HuH-7 (cell line): ENCODE measurements at places on chromosomes 11 and 22.

DNA sequence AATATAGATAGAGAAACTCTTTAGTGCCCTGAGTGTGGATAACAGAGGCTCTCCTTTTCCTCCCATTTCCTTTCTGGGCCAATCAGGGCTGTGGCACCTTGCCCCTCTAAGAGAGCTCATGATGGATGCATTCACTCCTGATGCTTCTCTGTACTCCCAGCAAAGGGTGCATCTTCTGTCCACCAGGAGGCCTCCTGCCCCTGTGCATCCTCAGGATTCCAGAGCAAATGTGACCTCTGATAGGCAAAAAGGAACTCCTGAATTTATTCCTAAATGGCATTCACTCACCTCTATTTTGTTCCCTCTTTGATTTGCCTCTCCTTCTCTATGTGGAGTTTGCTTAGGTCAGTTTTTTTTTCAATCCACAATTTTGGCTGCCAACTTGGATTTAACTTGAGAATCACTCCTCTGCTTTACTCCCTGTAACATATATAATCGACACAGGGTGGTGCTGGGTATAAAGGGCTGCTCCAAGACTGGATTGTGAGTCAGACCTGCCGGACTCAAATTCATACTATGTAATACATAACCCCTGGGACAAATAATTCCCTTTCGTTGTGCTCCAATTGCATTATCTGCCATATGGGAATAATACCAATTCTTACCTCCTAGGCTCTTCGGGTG is 1.1 kb upstream of the MRGPRX4 start:
- peak; percentile 50 for DNase-seq

GRCh38 chr22:41742918-41743317 is 43.6 kb downstream of the MEI1 start:
- DNase-seq: peak; percentile 26

GRCh38 chr11:3030289-3031070 is 26.7 kb downstream of the CARS1 start:
- DNase-seq: no peak

DNA sequence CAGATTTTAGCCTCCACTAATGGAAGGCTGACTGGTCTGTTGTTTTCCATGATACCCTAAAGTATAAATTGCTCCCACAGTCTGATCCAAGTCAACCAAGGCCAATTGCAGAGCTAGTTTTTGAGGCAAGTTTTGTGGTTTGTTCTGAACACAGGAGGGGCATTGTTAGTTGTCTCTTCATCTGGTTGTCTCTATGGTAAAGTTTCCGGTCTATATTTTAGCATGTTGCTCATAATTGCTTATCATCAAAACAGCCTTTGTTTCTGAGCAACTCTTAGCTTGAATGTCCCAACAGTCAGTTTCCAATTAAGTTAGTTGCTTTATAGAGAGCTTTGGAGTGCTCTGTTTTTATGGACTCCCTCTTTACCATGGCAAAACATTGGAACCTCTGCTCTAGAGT is 217.6 kb upstream of the CARD18 start:
- no peak for DNase-seq

- no peak for DNase-seq
Observed at GRCh38 chr22:42842658-42843370, 14.3 kb downstream of the ARFGAP3 start.

GRCh38 chr11:31640611-31641010 is 131.0 kb downstream of the ELP4 start:
- DNase-seq: no peak

DNA sequence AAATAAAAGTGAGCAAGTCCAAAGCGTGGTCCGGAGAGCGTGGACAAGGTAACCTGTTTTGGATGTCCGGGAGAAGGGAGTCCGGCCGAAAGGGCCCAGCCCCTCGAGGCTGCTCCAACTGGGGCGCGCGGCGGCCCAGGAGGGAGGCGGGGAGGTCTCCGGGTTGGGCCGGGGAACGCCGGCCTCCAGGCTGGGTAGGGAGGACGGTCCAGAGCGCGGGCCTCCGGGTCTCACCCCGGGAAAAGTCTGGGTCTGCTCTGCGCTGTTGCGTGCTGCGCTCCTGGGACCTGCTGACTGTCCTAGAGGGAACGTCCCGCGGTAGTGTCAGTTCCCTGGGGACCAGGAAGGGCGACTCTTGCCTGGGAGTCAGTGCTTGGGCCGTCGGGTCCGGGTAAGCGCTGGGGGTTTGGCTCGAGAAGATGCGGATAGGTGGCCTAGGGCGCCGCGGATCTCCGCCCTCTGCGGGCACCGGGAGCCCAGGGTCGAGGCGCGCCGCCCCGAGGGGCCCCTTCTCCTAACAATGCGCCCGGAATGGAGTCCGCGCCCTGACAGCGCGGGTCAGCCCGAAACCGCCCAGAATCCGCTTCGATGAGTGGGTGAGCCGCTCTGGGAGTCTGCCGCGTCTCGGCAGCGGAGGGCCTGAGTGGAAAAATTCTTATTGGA is 988 bp upstream of the FLI1 start:
- DNase-seq: no peak
